ENCODE measurements at places on chromosomes 13 and 19.

- no peak for DNase-seq
Observed at GRCh38 chr13:110343241-110343865, 36.3 kb downstream of the COL4A2 start.

DNA sequence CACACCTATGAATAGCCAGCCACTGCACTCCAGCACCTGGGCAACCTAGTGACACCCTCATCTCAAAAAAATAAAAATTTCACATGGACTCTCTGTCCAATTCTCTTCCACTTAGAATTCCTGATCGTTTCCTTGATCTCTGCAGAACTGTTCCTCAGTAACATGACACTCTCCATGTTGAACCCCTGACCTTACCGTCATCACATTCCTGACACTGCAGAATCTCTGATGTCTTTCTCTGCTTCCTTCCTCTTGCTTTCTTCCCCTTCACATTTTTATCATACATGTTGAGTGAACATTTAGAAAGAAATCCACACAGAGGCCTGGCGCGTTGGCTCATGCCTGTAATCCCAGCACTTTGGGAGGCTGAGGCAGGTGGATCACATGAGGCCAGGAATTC is 15.0 kb downstream of the ZNF114 start:
- DNase-seq, result no peak

DNA sequence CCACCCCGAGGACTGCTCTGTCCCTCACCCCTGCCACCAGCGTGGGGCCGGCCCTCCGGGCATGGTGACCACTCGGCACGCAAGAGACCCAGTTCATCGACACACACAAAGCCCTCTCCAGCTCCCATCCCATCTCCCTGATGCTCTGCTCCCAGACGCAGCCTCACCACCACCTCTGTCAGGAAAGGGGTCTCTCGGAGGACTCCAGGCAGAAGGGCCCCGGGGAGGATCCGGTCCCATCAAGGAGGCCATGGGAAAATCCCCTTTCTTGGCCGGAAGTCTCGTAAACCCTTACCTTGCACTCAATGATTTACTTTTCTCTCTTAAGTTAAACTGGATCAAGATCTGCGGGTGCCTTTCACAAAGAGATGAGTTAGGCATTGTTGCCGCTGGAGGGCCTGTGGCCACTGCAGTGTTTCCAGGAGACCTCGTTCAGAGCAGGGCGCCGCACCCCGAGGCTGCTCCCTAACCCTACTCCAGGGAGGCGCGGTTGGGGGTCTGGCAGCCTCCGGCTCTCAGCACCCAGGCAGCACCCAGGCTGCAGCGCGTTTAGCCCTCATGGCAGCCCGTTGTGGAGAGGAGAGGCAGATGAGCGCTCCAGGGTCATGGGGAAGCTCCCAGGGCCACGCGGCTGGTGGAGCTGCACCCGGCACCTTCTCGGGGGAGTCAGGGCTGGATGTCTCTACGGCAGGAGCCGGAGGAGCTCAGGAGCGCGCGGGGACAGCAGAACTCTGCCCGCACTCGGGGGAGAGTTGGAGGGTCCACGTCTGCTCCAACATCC is 31.0 kb downstream of the C2CD4C start:
- DNase-seq, result peak; percentile 25

- no peak for DNase-seq
Observed at GRCh38 chr19:29012457-29012856, 200.5 kb downstream of the UQCRFS1 start.

- no peak for DNase-seq
Observed at GRCh38 chr19:31181535-31181934, 167.7 kb downstream of the TSHZ3 start.

- DNase-seq, result no peak
Observed at GRCh38 chr19:13756210-13756609, 8.1 kb upstream of the MRI1 start.

DNA sequence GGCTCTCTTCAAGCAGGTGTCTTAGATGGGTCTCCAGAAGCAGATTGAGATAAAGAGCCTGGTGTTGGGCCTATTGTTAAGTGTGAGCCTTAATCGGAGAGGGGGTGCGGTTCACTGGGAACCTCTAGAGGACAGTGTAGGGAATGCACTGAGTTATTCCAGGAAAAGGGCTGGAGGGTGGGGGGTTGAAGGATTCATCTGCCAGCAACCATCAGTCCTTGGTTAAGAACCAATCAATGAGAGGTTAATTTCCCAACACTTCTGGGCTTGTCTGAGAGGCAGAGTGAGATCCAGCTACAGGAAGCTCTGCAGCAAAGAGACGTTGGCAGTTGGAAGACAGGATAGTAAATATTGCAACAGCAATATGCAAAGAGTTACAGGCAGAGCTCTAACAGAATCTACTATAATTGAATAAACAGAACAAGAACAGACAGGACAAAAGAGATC is 28.7 kb downstream of the CYP4F2 start:
- DNase-seq, result no peak

- DNase-seq, result no peak
Observed at GRCh38 chr19:10805065-10805757, 30.8 kb downstream of the TMED1 start.

GRCh38 chr13:50198508-50198907 is 183.3 kb downstream of the KCNRG start:
- no peak for DNase-seq

- no peak for DNase-seq
Observed at GRCh38 chr19:18283338-18283737, 1.9 kb upstream of the JUND start.

- DNase-seq, result no peak
Observed at GRCh38 chr13:97621631-97622030, 187.7 kb downstream of the RAP2A start.

DNA sequence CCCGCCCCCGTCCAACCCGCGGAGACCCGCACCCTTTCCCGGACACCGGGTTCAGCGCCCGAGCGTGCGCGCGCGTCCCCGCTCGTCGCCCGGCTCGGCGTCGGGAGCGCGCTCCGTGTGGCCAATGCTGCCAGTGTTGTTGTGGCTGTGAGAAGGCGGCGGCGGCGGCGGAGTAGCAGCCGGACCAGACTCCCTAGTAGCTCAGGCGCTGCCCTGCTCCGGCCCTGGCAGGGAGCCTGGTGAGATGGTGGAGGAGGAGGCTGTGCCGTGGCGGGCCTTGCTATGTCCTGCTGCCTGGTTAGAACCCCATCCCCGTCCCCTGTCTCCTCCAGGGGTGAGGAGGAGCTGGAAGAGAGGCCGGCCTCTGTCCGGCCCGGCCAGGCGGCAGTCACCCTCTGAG is 553.2 kb downstream of the TUBA3C start:
- DNase-seq, result no peak

DNA sequence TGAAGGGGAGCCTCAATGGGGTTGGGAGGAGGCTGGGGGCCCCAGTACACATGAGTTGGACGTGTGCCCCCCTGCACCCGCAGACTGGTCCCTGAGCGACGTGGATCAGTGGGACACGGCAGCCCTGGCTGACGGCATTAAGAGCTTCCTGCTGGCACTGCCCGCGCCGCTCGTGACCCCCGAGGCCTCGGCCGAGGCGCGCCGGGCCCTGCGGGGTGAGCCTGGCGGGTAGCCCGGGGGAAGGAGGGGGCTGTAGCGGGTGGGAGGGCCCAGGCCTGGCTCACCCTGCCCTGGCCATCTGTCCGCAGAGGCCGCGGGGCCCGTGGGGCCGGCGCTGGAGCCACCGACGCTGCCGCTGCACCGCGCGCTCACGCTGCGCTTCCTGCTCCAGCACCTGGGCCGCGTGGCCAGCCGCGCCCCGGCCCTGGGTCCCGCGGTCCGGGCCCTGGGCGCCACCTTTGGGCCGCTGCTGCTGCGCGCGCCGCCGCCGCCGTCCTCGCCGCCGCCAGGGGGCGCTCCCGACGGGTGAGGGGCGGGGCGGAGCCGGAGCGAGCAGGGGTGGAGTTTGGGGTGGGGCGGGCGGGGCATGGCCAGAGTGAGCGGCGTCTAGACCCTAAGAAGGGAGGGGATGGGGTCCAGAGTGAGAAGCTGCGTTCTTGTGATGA is 8.1 kb downstream of the PIK3R2 start:
- DNase-seq, result no peak

GRCh38 chr19:1400281-1401137 is 833 bp downstream of the GAMT start:
- peak; percentile 45 for DNase-seq

DNA sequence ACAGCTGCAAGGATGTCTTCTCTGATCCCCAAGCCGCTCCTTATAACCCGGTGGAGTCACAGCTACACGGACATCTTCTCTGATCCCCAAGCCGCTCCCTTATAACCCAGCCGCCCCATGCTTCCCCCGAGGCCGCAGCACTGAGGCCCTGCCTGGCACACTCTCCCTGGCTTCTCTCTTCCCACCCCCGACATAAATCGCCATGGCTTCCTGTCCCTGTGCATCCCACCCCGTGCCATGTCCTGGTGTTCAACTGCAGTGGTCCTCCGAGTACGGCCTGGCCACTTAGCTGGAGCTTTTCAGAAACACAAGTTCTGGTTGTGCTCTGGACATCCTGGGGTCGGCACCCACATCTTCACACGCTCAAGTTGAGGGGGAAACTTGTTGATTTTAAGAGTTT is 60.4 kb downstream of the RASA3 start:
- no peak for DNase-seq

- DNase-seq, result no peak
Observed at GRCh38 chr19:10422046-10422461, 1.7 kb downstream of the PDE4A start.

DNA sequence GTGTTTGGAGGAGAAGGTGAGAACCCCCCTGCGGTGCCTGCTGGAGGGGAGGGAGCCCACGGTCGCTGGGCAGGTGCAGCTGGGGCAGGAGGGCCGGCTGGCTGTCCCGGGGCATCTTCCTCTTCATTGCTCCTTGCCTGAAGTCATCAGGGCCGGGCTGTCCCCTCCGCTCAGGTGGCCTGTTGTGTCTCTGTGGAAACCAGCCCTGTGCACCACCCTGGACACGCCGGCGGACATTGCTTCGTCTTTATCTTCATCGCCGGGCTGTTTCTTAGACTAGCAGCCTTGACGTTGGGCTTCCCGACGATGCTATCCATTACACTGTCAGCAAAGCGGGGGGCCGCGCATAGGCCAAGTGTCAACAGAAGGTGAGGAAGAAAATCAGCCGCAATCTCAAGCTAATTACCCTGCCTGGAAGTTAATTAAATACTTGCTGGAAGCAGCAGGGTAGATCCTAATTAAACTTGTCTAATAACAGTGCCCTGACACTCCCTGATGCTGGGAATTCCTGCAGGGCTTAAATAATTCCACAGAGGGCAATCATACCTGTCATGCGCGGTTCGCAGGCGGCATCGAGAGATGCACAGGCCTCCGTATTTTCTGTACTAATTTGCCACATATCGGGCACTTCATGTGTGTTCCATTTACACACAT is 111.4 kb upstream of the SOX1 start:
- DNase-seq, result no peak

- DNase-seq, result no peak
Observed at GRCh38 chr19:13053761-13054625, 48.7 kb downstream of the LYL1 start.
